ENCODE measurements at places on chromosomes 1 and 21. TPM values are rescaled to one million over a fixed set of nuclear protein-coding genes. Genes with fewer than 3 reads are reported as not detected.

OR6N1 gene
- not detected for total RNA-seq

IGFN1 gene
- total RNA-seq: 0.08 TPM

LCE2A gene
- not detected for total RNA-seq

G0S2 gene
- 185 TPM for total RNA-seq

FCRL2 gene
- total RNA-seq: 0.23 TPM

GBP5 gene
- 3.8 TPM for total RNA-seq

RGS8 gene
- total RNA-seq: 0.05 TPM

POTED gene
- total RNA-seq: not detected

TEKT2 gene
- 0.14 TPM for total RNA-seq

CFHR1 gene
- total RNA-seq: 288 TPM

ZFP69B gene
- 0.92 TPM for total RNA-seq

GSTM2 gene
- 15.1 TPM for total RNA-seq

PRR9 gene
- not detected for total RNA-seq

ZNF683 gene
- not detected for total RNA-seq

TMPRSS3 gene
- not detected for total RNA-seq

LCE3E gene
- total RNA-seq: not detected

KIAA1614 gene
- total RNA-seq: 0.50 TPM

CXADR gene
- 46.4 TPM for total RNA-seq

SLC37A1 gene
- total RNA-seq: 7.2 TPM
